ENCODE measurements at places on chromosomes 12 and 14.

GRCh38 chr12:87690236-87690810 is 338.9 kb downstream of the C12orf50 start:
- no peak for DNase-seq

GRCh38 chr12:53173085-53173715 is 7.3 kb upstream of the ZNF740 start:
- DNase-seq = no peak

DNA sequence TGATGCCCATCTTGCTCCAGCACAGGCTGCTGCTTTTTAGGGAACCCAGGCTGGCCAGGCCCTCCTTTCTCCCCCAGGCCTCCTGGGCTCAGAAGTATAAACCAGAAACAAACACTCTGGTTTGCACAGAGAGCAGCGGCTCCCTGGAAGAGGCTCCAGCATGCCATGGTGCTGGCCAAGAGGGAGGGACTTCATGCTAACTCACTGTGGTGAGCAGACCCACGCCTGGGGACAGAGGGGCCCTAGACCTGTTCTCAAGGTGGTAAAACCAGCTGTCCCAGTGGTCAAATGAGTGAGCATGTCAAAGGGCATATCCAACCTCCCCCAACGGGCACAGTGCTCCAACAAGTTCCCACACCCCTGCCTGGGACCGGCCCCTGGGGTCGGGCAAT is 15.5 kb downstream of the BCL11B start:
- no peak for DNase-seq

GRCh38 chr12:45504316-45505010 is 225.0 kb upstream of the ARID2 start:
- no peak for DNase-seq

All from fibroblast of skin of left quadriceps (primary cell).